Activated CD4-positive, alpha-beta T cell treated with anti-CD3 and anti-CD28 coated beads, Interleukin-2, amount 10 ng/mL, durations not matched to agents 24 days and 14 days (primary cell): ENCODE measurements at places on chromosomes 2 and 18. TPM values are rescaled to one million over a fixed set of nuclear protein-coding genes. Genes with fewer than 3 reads are reported as not detected.

The CRYBA2 gene
- not detected in 2 replicates for total RNA-seq

The CTIF gene
- total RNA-seq: 6.5 and 9.5 TPM in 2 replicates

The SGO2 gene
- 25.7 and 27.2 TPM in 2 replicates for total RNA-seq

The GIGYF2 gene
- 71.9 and 72.0 TPM in 2 replicates for total RNA-seq

The STK39 gene
- 40.3 and 40.9 TPM in 2 replicates for total RNA-seq

The CNGA3 gene
- total RNA-seq: not detected in 2 replicates

The CLEC4F gene
- total RNA-seq: not detected in 2 replicates

The B3GNT2 gene
- total RNA-seq: 30.4 and 30.9 TPM in 2 replicates

The TUBA3D gene
- not detected in 2 replicates for total RNA-seq

The DSC3 gene
- not detected in 2 replicates for total RNA-seq

The SP140L gene
- total RNA-seq: 48.9 and 49.1 TPM in 2 replicates

GRCh38 chr2:162166174-162166573 is 14.1 kb upstream of the GCG start:
- no peaks in the 10 kb centered on the region for H3K36me3 ChIP-seq
- H3K27ac ChIP-seq: no peak overlapping the region
- peaks cover 34% of the 10 kb centered on the region for H3K27me3 ChIP-seq
- no peak overlapping the region for H3K4me3 ChIP-seq
- peaks cover 5% of the 10 kb centered on the region for H3K4me1 ChIP-seq
- no peak for DNase-seq

GRCh38 chr2:108074946-108075345 is 88.6 kb downstream of the SLC5A7 start:
- H3K4me3 ChIP-seq: no peak overlapping the region
- no peaks in the 10 kb centered on the region for H3K27me3 ChIP-seq
- no peaks in the 10 kb centered on the region for H3K36me3 ChIP-seq
- H3K4me1 ChIP-seq: no peaks in the 10 kb centered on the region
- no peak overlapping the region for H3K27ac ChIP-seq
- DNase-seq: no peak

- DNase-seq: peak; percentile 67
- H3K36me3 ChIP-seq: peaks cover 5% of the 10 kb centered on the region
- peaks cover 64% of the 10 kb centered on the region for H3K4me1 ChIP-seq
- peak overlapping the region; percentile 68 for H3K27ac ChIP-seq
- no peaks in the 10 kb centered on the region for H3K27me3 ChIP-seq
- peak overlapping the region; percentile 63 for H3K4me3 ChIP-seq
These were observed 4.1 kb downstream of the SERTAD2 start for GRCh38 chr2:64649626-64650025.

DNA sequence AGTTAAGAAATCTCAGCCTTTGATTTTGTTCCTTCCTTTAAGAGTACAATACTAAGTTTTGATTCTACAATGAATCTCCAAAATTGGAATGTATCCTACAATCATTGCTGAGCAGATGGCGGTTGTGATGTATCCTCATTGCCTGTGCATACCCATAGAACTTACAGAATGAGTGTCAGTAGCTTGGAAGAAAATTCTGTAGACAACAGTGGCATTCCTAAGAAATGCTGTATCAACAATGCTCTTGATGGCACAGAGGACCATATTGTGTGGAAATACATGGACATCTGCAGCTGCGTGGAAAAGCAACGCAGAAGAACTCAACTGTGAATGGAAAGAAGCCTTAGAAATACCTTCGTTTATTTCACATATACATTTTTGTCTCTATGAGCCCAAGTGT is 30.2 kb downstream of the GAREM1 start:
- DNase-seq: no peak
- no peak overlapping the region for H3K4me3 ChIP-seq
- no peaks in the 10 kb centered on the region for H3K4me1 ChIP-seq

GRCh38 chr2:223841436-223842190 is 4.2 kb upstream of the AP1S3 start:
- H3K4me1 ChIP-seq: peaks cover 6% of the 10 kb centered on the region
- peaks cover 7% of the 10 kb centered on the region for H3K36me3 ChIP-seq
- no peak for DNase-seq
- no peak overlapping the region for H3K27ac ChIP-seq
- H3K27me3 ChIP-seq: no peaks in the 10 kb centered on the region

GRCh38 chr2:32277674-32278477 is at the start of gene YIPF4:
YIPF4 (plus strand) TSS chr2:32277904; CDS start chr2:32278156, 252 bp downstream.
- H3K27ac ChIP-seq: peak within 1 kb of the TSS; percentile 89
- H3K27me3 ChIP-seq: peaks cover 7% of the 10 kb centered on the region
- peaks cover 13% of the 10 kb centered on the region for H3K36me3 ChIP-seq
- peak; percentile 97 for DNase-seq
- H3K4me1 ChIP-seq: peaks cover 18% of the 10 kb centered on the region

GRCh38 chr2:24779116-24779515 is 14.1 kb downstream of the PTRHD1 start:
- H3K4me3 ChIP-seq: no peak overlapping the region
- H3K4me1 ChIP-seq: no peaks in the 10 kb centered on the region
- H3K36me3 ChIP-seq: no peaks in the 10 kb centered on the region
- peaks cover 10% of the 10 kb centered on the region for H3K27me3 ChIP-seq
- DNase-seq: no peak

DNA sequence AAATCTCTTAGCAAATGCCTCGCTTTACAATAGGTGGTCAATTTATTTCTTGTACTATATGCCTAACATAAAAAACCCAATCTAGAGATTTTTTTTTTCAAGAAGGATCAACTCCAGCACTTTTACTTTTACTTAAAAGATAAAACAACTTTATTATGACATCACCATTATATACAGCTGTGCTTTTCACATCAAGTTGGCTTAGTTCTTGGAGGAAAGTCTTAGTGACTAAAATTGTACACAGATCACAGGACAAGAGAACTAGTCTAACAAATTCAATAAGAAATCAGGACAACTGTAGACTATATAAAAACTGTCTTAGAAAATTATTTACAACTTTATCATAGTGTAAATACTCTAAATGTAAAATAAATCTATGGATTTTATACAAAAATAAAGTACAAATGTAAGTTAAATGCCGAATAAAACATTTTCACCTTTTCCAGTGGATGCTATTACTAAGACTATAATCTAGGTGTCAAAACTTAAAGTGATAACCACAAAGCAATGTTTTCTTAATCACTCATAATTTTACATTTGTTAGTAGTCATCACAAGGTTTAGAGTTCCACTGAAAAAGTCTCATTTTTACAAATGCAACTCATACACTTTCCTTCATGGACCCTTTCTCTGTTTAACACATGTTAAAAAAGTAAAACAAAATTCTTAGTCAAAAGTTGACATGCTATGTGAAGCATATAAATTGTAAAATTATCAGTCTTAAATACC is 5.4 kb upstream of the CD302 start:
- no peak for DNase-seq
- peaks cover 25% of the 10 kb centered on the region for H3K27me3 ChIP-seq
- H3K4me1 ChIP-seq: peaks cover 5% of the 10 kb centered on the region
- H3K27ac ChIP-seq: no peak overlapping the region

GRCh38 chr18:40904295-40904694 is 1050.7 kb upstream of the PIK3C3 start:
- H3K4me1 ChIP-seq: no peaks in the 10 kb centered on the region
- H3K4me3 ChIP-seq: no peak overlapping the region
- H3K36me3 ChIP-seq: no peaks in the 10 kb centered on the region
- H3K27ac ChIP-seq: no peak overlapping the region

DNA sequence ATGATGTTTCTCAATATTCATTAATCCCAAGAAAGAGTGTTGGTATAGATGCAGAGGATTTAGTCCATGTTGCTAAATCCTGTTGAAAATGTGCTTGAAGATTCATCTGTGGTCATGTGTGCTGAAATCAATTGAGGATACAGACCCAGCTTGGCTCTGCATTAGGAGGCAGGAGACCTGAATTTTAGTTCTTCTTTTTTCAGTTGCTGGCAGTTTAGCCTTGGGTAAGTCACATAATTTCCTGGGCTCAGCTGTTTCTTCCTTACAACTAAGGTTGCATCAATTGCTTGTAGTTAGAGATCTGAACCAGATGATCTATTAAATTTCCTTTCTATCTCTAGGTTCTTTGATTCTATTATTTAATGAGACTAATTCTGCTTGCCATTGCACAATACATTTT is 54.4 kb downstream of the SETBP1 start:
- peaks cover 41% of the 10 kb centered on the region for H3K4me1 ChIP-seq
- no peak overlapping the region for H3K27ac ChIP-seq
- H3K4me3 ChIP-seq: no peak overlapping the region
- H3K27me3 ChIP-seq: peaks cover 29% of the 10 kb centered on the region
- no peak for DNase-seq

DNA sequence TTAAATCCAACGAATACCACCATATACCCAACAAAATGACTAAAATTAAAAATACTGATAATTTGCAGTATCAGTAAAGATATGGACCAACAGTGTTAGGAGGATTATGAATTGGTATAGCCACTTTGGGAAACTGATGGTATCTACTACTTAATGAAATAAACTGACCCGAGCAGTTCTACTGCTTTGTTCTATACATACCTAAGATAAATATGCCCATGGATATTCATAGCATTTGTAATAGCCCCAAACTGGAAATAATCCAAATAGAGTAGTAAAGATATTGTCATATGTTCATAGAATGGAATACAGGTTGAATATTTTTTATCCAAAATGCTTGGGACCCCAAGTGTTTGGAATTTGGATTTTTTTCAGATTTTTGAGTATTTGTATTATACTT is 20.7 kb downstream of the PPP1CB start:
- H3K36me3 ChIP-seq: peaks cover 20% of the 10 kb centered on the region
- peaks cover 29% of the 10 kb centered on the region for H3K4me1 ChIP-seq
- no peak overlapping the region for H3K27ac ChIP-seq
- H3K27me3 ChIP-seq: no peaks in the 10 kb centered on the region

- no peak overlapping the region for H3K27ac ChIP-seq
- H3K4me3 ChIP-seq: no peak overlapping the region
- DNase-seq: no peak
- no peaks in the 10 kb centered on the region for H3K36me3 ChIP-seq
- peaks cover 9% of the 10 kb centered on the region for H3K27me3 ChIP-seq
These were observed 22.6 kb downstream of the DIPK1C start for GRCh38 chr18:74434466-74434865.

DNA sequence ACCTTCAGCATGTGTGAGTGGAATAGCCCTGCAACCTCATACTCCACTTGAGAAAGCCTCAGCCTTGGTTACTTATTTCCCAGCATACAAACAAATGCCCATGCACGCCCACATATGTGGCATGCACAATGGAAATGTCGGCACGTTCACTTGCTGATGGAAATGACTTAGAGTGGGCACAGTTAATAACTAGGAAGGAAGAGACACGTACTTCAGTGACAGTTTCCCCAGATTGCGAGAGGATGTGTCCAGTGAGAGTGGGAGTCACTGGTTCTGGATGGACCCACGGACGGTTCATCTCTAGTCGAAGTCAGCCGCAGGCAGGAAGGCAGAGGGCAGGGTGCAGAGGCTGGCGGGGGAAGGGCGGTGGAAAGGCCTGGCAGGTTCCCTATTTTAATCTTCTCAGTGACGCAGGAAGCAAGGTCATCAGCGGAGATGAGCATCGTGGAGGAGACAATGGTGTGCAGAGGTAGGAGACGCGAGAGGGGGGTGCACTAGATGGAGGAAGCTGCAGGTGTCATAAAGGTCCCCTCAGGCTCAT is 350.7 kb upstream of the MYT1L start:
- H3K36me3 ChIP-seq: no peaks in the 10 kb centered on the region
- no peak overlapping the region for H3K4me3 ChIP-seq
- peaks cover 15% of the 10 kb centered on the region for H3K4me1 ChIP-seq
- DNase-seq: no peak
- peaks cover 8% of the 10 kb centered on the region for H3K27me3 ChIP-seq
- H3K27ac ChIP-seq: peak overlapping the region; percentile 17

DNA sequence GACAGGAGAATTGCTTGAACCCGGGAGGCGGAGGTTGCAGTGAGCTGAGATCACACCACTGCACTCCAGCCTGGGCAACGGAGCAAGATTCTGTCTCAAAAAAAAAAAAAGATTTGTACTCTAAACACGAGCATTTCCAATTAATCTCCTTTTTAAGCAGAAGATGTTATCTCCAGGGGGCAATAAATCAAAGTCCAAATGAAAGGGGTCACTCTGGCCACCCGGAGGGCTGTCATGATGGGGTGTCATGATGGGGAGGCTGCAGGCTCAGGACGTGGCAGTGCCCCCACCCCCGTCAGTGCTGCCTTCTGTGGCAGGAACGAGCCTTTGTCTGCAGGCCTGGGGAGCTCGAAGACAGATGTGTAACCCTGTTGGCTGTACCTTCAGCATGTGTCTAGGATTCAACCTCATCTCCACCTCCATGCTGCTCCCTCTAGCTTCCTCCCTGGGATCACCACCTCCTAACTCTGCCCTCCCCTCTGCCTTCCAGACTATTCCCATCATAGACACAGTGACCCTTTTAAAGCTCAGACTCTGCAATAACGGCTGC is 76.9 kb upstream of the YWHAQ start:
- no peak overlapping the region for H3K4me3 ChIP-seq
- H3K36me3 ChIP-seq: no peaks in the 10 kb centered on the region
- H3K27ac ChIP-seq: peak overlapping the region; percentile 38
- no peak for DNase-seq
- no peaks in the 10 kb centered on the region for H3K27me3 ChIP-seq

- H3K27ac ChIP-seq: no peak overlapping the region
- H3K27me3 ChIP-seq: peaks cover 37% of the 10 kb centered on the region
- DNase-seq: no peak
- H3K4me3 ChIP-seq: no peak overlapping the region
These were observed 39.9 kb upstream of the LDAH start for GRCh38 chr2:20862850-20863249.

GRCh38 chr2:74576863-74577229 is 22.3 kb downstream of the DOK1 start:
- peaks cover 36% of the 10 kb centered on the region for H3K4me1 ChIP-seq
- no peak overlapping the region for H3K4me3 ChIP-seq
- H3K27ac ChIP-seq: peak overlapping the region; percentile 14
- no peaks in the 10 kb centered on the region for H3K27me3 ChIP-seq
- no peak for DNase-seq

DNA sequence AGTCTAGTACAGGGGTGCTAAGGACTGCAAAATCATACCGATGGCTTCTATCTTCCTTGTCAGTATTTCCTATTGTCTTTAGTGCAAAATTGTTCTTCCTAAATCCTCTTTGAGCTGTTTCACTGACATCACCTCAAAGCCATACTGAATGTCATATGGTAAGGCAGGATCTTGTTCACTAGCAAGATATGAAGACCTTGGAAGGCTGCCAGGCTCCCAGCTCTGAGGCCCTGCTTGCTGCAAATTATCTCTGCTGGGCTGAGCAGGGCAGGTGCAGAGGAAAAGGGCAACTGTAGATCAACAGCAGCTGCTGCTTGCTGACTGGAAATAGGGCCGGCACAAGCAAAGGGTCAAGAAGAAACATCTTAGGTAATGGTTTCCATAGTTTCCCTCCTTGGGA is 58.2 kb downstream of the PMAIP1 start:
- DNase-seq: no peak
- H3K4me3 ChIP-seq: no peak overlapping the region
- H3K4me1 ChIP-seq: peaks cover 22% of the 10 kb centered on the region
- peaks cover 15% of the 10 kb centered on the region for H3K27me3 ChIP-seq
- no peaks in the 10 kb centered on the region for H3K36me3 ChIP-seq

- no peak for DNase-seq
- H3K27ac ChIP-seq: no peak overlapping the region
- no peaks in the 10 kb centered on the region for H3K4me1 ChIP-seq
- H3K27me3 ChIP-seq: no peaks in the 10 kb centered on the region
- H3K4me3 ChIP-seq: no peak overlapping the region
These were observed 347.2 kb upstream of the NETO1 start for GRCh38 chr18:73214970-73215369.
